ENCODE measurements at places on chromosomes 3 and 15. TPM values are rescaled to one million over a fixed set of nuclear protein-coding genes. Genes with fewer than 3 reads are reported as not detected.

- no peak overlapping the region for H3K27ac ChIP-seq
- no peaks in the 10 kb centered on the region for H3K36me3 ChIP-seq
- DNase-seq: no peak
- H3K4me3 ChIP-seq: no peak overlapping the region
Measured at GRCh38 chr3:139957844-139958243, 22.9 kb downstream of the CLSTN2 start.

UTS2B gene
- total RNA-seq: not detected

GRCh38 chr3:128340198-128340903, 126.3 kb downstream of the DNAJB8 start:
- H3K4me3 ChIP-seq: no peak overlapping the region
- H3K27me3 ChIP-seq: no peaks in the 10 kb centered on the region
- H3K4me1 ChIP-seq: no peaks in the 10 kb centered on the region
- peaks cover 12% of the 10 kb centered on the region for H3K36me3 ChIP-seq
- no peak overlapping the region for H3K27ac ChIP-seq

DNA sequence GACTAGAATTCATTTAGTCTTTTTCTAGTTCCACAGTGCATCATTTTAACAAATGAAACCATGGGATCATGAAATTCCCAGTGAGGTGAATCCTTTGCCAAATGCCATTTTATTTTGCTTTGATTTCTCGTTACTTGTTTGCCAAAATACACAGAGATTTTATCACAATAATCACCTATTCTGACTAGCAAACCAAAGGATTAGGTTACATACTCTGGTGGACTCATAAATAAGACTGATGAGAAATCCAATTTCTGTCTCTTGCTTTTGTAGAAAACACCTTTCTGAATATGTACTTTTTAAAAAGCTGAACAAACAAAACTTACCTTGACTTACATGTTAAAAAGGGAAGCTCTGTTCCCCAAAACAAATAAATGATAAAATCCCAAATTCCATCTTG, 12.2 kb downstream of the ERC2 start:
- no peak overlapping the region for H3K4me3 ChIP-seq
- no peaks in the 10 kb centered on the region for H3K4me1 ChIP-seq
- H3K27ac ChIP-seq: no peak overlapping the region
- DNase-seq: no peak
- no peaks in the 10 kb centered on the region for H3K36me3 ChIP-seq
- H3K27me3 ChIP-seq: no peaks in the 10 kb centered on the region

DNA sequence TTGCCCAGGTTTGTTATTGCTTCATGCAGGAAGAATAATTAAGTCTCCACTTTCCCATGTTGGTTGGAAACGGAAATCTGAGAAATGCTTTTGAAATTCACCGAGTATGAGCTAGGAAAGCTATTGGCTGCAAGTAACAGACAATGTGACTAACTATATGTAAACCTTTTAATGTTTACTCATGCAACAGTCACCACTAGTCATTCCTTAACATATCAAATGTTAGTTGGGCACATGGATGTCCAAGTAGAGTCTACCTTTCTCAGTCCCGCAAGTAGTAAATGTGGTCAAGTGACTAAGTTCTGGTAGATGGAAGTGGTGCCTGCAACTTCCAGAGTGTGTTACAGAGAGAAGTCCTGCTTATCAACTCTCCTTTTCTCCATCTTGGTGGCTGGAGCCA, 52.5 kb downstream of the KLF15 start:
- no peaks in the 10 kb centered on the region for H3K4me1 ChIP-seq
- no peak overlapping the region for H3K4me3 ChIP-seq
- no peaks in the 10 kb centered on the region for H3K27me3 ChIP-seq
- DNase-seq: no peak
- H3K36me3 ChIP-seq: no peaks in the 10 kb centered on the region
- H3K27ac ChIP-seq: no peak overlapping the region

PLSCR5 gene
- total RNA-seq: not detected

FBN1 gene
- 173 TPM for total RNA-seq

- DNase-seq: no peak
- H3K4me1 ChIP-seq: no peaks in the 10 kb centered on the region
- no peaks in the 10 kb centered on the region for H3K36me3 ChIP-seq
- H3K27me3 ChIP-seq: no peaks in the 10 kb centered on the region
- H3K4me3 ChIP-seq: no peak overlapping the region
Measured at GRCh38 chr15:81357180-81357686, 16.8 kb downstream of the TMC3 start.

DNA sequence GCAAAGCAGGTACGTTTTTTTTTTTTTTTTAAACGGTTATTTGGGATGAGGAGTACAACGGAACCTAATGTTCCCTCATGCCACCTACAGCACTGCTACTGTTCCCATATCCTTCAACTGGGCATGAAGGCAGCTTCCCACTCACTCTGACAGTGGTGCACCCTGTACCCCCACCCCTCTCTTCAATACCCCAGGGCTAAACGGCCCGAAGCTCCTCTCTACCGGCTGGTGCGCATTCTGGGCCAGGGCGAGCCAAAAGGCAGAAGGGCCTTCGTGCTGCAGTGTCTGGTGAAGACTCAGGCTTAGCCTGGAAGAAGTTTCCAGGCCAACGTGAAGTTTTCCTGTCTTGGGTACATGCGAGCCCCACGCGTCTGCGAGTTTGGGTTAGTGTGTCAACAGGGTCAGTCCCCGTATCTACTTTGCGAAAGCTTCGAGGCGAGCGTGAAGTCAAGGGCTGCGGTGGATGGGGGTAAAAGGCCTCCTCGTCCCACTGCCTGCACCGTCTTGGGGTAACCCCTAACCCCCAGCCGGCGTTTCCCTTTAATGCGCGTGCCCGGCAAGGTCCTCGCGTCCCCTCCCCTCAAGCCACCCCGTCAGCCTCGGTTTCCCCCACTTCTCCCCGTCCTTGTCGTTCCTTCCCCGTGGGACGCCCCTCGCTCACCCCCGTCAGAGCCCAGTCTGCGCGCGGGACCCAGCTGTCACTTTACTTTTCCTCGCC, 765 bp upstream of the UBE2E2 start:
- DNase-seq: no peak
- no peaks in the 10 kb centered on the region for H3K4me1 ChIP-seq
- no peaks in the 10 kb centered on the region for H3K36me3 ChIP-seq
- H3K27ac ChIP-seq: peak overlapping the region; percentile 80

DNA sequence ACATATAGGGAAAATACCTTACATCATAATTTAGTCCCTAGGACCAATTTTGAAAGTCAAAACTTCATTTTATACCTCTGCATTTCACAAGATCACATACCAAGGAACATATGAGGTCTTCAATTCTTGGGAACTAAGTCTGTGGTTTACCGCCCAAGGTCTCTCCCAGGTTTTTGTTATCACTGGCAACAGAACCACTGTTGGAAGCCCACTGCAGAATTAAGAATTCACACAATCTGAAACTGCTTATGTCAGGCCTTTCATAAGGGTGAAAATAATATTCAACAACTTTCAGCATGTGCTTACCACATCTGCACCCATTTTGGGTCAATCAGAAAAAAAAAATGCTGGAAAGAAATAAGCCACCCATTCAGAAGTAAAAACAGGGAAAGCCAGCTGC, 107.2 kb upstream of the MME start:
- H3K4me3 ChIP-seq: no peak overlapping the region
- no peaks in the 10 kb centered on the region for H3K27me3 ChIP-seq
- no peaks in the 10 kb centered on the region for H3K4me1 ChIP-seq
- no peak overlapping the region for H3K27ac ChIP-seq
- no peaks in the 10 kb centered on the region for H3K36me3 ChIP-seq
- DNase-seq: no peak

CEP70 gene
- total RNA-seq: 77.2 TPM

DNA sequence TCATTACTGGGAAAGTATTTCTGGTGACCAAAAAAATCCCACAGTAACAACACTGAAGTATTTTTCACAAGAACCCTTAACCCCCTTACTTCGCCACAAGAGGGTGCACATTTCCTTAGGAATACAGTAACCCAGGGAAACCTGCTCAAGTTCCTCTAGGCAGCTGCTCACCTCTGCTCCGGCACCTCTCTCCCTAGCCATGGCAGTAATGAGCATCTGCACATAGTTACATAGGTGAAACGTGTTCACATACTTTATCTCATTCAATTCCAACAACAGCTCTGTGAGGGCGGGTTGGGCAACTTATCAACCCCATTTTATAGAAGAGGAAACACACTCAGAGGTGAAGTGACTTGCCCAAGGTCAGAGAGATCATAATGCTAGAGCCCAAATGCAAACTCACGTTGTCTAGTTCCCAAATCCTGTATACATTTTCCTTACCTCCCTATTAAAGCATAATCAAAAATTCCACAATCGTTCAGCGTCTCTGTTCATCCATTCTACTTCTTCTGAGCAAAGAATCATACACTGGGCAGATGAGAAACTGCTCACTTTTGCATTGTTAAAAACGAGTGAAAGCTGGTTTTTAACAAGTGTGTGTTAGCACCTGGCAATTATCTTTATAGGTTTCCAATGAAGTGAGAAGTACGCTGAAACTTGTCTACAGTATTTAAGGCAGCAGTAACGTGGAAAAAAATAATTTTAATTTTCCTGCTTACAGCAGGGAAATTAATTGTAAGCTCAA, 90.7 kb downstream of the IGF2BP2 start:
- H3K4me3 ChIP-seq: no peak overlapping the region
- no peak overlapping the region for H3K27ac ChIP-seq
- H3K27me3 ChIP-seq: no peaks in the 10 kb centered on the region
- H3K36me3 ChIP-seq: no peaks in the 10 kb centered on the region
- H3K4me1 ChIP-seq: no peaks in the 10 kb centered on the region

NLGN1 gene
- total RNA-seq: 33.5 TPM

DNA sequence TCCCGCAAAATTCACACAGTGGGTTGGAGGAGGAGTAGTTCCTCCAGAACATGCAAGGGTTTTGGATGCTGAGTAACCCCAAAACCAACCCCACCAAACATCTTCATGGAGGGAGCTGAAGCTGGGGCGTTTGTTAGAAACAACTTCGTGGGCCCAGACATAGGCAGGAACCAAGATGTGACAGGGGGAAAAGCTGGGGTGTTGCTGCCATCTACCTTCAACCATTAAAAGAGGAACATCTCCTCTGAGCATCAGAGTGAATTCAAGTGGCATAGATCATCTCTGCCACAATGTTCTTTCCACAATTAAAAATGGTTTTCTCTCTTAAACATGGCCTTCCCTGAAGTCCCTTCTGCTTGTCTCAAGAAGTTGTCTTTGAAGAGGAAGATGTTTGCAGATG, 20.5 kb downstream of the SIDT1 start:
- no peaks in the 10 kb centered on the region for H3K36me3 ChIP-seq
- H3K27me3 ChIP-seq: no peaks in the 10 kb centered on the region
- no peak overlapping the region for H3K4me3 ChIP-seq
- no peaks in the 10 kb centered on the region for H3K4me1 ChIP-seq

ZNF860 gene
- 0.81 TPM for total RNA-seq

UNC13C gene
- 1.6 TPM for total RNA-seq

- H3K4me3 ChIP-seq: no peak overlapping the region
- peaks cover 6% of the 10 kb centered on the region for H3K4me1 ChIP-seq
- no peaks in the 10 kb centered on the region for H3K36me3 ChIP-seq
- no peak overlapping the region for H3K27ac ChIP-seq
Measured at GRCh38 chr3:169268286-169268776, 395.2 kb downstream of the MECOM start.

GRCh38 chr15:97146929-97147870, 813.3 kb upstream of the ARRDC4 start:
- no peaks in the 10 kb centered on the region for H3K4me1 ChIP-seq
- no peak overlapping the region for H3K4me3 ChIP-seq
- DNase-seq: no peak
- no peaks in the 10 kb centered on the region for H3K27me3 ChIP-seq

GRCh38 chr3:101193957-101194356, 126.4 kb downstream of the IMPG2 start:
- H3K27me3 ChIP-seq: no peaks in the 10 kb centered on the region
- no peaks in the 10 kb centered on the region for H3K4me1 ChIP-seq
- DNase-seq: no peak
- no peak overlapping the region for H3K27ac ChIP-seq
- no peak overlapping the region for H3K4me3 ChIP-seq
- no peaks in the 10 kb centered on the region for H3K36me3 ChIP-seq

ULK4 gene
- total RNA-seq: 8.9 TPM

DNA sequence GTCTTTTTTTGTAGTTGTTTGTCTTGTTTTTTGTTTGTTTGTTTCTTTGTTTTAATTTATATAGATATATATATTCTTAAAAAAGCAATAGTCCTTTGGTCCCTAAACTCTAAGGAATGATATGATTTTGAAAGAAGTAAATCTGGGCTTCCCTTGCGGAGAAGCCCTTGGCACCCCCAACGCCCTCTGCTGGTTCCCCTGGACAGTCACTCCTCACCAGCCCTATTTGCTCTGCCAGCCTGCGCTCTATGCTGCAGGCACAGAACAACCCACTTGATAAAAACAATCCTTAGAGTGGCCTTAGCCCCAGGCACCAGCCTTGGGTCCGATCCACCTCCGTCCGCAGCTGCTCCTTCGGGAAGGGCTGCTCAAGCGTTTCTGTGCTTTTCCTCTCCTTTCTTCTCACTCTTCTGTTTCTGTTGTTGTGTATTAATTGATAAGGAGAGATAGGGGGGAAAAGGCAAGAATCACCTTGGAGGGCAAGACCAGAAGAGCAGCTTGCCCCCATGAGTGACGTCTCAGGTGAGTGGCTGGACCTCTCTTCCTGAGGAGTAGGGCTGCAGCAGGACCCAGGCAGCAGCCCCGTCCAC, 13.7 kb upstream of the PARP6 start:
- no peak overlapping the region for H3K4me3 ChIP-seq
- H3K36me3 ChIP-seq: no peaks in the 10 kb centered on the region
- no peaks in the 10 kb centered on the region for H3K4me1 ChIP-seq

DNA sequence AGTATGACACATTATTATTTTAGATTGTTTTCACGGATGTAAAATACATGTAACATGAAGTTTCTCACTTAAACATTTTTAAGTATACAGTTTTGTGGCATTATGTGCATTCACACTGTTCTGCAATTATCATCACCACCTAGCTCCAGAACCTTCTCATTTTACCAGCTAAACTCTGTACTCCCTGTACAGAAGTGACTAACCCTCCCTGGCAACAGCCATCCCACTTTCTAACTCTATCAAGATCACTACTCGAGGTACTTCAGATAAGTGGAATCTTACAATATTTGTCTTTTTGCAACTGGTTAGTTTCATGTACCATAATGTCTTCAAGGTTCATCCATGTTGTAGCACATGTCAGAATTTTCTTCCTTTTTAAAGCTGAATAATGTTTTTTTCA, 116.3 kb upstream of the IGF1R start:
- no peaks in the 10 kb centered on the region for H3K4me1 ChIP-seq
- DNase-seq: no peak
- no peaks in the 10 kb centered on the region for H3K36me3 ChIP-seq
- no peak overlapping the region for H3K27ac ChIP-seq

DNA sequence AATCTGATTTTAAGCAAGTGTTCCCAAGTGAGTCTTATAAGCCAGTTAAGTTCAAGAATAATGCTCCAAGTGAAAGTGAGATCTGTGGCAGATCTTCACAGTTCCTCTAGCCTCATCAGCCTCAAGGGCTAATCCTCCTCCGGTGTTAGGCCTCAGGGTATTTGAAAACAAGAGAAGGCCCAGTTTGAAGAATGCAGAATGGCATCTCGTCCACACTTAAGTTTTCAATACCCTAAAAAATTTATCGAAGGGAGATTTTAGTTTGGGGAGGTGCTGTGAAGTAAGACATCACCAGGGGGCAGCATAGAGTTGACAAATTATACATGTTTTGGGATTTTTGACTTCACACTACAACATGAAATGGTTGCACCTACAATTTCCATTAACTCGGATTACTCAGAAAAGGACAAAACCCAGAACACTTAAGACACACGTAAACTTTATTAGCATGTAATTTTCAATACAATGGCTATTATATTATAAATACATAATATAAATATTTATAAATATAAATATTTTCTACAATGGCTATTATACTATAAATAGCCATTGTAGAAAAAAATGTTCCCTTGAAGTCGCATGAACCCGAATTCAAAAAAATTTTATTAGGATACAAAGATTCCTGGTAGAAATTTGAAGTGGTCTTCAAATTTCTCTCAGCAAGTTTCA, 2.3 kb upstream of the TMEM266 start:
- no peaks in the 10 kb centered on the region for H3K36me3 ChIP-seq
- no peak overlapping the region for H3K4me3 ChIP-seq
- no peak overlapping the region for H3K27ac ChIP-seq
